ENCODE measurements at places on chromosomes 7 and 10. TPM values are rescaled to one million over a fixed set of nuclear protein-coding genes. Genes with fewer than 3 reads are reported as not detected.

The DENND2A gene
- total RNA-seq: 39.0 TPM

The ZP3 gene
- total RNA-seq: 2.6 TPM

The CDHR3 gene
- 4.9 TPM for total RNA-seq

The ZNF467 gene
- total RNA-seq: 1.0 TPM

The UTF1 gene
- total RNA-seq: not detected

The TMED4 gene
- total RNA-seq: 74.7 TPM

The EN2 gene
- total RNA-seq: not detected

The GRID1 gene
- 0.33 TPM for total RNA-seq

The CYP2C19 gene
- total RNA-seq: not detected

The RBM20 gene
- under 0.01 TPM for total RNA-seq

The SEC31B gene
- total RNA-seq: 3.0 TPM

The CBX3 gene
- total RNA-seq: 105 TPM

The LRGUK gene
- under 0.01 TPM for total RNA-seq

The ADAM12 gene
- total RNA-seq: 33.9 TPM

The LBX1 gene
- under 0.01 TPM for total RNA-seq

The AKR1C8 gene
- total RNA-seq: not detected

The SLC39A12 gene
- total RNA-seq: not detected

The H2BK1 gene
- total RNA-seq: not detected

The FEZF1 gene
- total RNA-seq: not detected

The VSIR gene
- 44.1 TPM for total RNA-seq

The PPP1R17 gene
- total RNA-seq: not detected

The FAM180A gene
- 24.4 TPM for total RNA-seq

The NUTM2A gene
- 0.51 TPM for total RNA-seq

The AQP1 gene
- 44.6 TPM for total RNA-seq

The OR6B1 gene
- not detected for total RNA-seq

The BRAT1 gene
- total RNA-seq: 20.1 TPM

The STEAP4 gene
- 0.99 TPM for total RNA-seq
